ENCODE measurements at places on chromosomes 6 and 20.

DNA sequence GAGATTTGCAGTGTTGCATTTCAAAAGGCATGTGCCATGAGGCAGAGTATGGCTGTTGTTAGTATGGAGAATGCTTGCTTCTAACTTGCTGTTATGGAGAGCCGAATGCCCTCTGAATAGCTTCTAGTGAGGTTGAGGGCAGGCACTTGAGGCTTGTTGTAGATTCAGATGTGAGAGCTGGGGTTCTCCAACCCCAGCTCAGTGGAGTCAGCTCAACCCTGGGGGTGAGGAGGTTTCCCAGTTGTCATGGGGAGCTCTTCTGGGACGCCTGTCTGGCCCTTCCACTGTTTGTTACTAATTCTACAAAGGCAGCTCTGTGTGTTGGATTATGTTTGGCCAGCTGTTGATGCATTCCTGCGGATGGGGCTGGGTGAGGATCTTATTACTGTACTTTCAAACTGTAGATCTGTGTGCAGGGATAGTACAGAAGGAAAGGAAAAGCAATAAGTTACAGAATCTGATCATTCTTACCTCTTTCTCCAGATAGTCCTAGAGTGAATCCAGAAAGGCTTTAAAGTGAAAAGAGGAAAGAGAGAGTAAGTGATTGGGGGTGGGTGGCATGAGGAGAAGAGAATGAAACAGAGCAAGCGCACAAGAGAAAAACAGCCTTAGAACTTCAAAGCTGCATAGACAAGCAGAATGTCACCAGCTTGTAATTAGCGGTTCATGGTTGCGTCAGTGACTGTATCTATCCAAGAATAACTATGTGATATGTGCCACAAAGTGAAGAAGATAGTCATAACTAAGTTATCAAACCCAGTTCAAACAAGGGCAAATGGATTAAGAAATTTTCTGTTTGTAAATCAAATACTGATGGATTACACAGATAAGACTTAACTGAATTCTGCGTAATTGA, 148.7 kb downstream of the PRL start:
- no peak for DNase-seq

GRCh38 chr20:48706710-48707365, 121.0 kb downstream of the PREX1 start:
- DNase-seq, result no peak

DNA sequence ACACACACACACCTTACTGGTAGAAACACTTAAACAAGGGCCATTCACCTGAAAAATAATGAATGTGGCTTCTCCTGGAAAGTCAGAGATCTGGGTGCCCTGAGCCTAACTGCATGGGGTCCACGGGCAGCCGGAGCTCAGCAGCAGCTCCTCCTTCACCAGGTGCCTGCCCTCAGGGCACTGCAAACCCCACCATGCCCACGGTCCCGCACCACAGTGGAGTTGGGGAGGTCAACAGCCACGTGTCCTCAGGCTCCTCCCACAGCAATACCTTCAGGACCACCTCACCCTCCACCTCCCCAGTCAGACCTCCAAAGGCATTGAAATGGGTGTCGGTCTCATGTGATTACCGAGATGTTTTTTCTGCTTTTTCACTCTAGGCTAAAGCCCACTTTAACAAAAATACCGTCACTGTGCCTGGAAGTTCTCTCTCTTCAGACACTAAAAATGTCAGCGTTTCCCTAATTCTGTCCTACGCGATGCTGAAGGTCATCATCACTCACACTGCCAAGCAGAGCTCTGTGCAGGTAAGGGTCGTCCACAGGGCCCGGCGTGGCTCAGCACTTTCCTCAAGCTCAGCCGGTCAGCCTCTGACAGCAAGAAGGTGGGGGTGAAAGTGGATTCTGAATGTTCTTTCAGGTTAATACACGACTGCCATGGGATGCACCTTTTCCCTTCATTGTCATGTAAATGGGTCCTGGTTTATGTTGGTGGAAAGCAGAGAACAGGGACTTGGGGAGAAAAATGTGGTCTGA, 48.9 kb downstream of the CDK5RAP1 start:
- DNase-seq, result no peak

GRCh38 chr6:166542580-166542912, 43.9 kb downstream of the RAMACL start:
- DNase-seq, result no peak

GRCh38 chr20:34222208-34222607, 19.0 kb upstream of the ASIP start:
- no peak for DNase-seq

DNA sequence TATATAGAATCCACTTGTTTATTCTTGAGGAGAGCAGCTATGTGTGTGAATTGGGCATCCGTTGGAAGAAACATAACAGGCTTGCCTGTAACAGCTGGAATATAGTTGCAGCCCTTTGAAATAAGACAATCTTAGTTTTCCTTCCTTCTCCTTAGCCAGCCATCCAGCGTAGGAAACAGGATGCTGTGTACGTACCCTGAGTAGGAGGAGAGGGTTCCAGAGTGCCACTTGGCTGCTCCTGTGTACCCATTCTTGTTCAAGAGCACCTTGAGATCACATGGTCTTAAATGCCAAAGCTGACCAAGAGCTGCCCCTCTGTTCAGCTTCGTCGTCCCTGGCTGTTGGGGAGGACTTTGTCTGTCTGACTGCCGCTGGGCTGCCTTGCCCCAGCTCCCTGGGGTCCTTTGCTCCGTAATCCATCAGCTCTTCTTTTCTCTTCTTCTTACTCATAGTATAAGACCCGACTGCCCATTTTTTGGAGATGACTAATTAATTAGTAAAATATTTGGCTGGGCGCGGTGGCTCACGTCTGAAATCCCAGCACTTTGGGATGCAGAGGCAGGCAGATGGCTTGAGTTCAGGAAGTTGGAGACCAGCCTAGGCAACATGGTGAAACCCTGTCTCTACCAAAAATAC, 49.0 kb downstream of the RREB1 start:
- no peak for DNase-seq

GRCh38 chr6:21392177-21392576, 201.4 kb upstream of the SOX4 start:
- DNase-seq, result no peak

DNA sequence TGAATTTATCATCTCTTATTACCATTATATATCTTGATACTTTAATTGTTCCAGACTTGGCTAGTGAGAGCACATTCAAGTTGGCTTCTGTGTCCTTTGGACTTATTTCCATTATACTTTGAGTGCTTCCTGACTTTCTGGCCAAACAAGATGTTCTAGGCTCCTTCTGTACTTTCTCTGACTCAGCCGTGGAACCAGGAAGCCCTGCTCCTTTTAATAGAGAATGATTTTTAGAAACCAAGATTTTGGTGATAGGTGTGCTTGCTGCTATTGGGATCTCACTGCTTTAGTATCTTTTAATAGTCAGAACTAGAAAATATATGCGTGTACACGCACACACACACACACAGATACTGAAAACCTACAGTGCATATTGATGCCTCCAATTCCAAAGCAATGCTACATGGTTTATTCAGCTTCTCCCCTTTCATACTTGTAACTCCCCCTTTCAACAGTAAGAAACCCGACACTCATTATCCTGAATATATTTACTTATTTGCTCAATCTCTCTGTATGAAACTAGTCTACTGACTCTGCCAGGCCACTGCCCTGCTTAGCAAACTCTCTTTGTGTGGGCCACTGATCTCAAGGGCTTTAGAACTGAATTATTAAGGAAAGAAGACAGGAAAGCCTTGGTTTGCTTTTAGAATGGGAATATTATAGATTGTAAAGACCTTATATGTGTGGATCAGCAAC, 42.7 kb upstream of the EZR start:
- DNase-seq, result no peak

- DNase-seq, result no peak
These were observed 70.7 kb downstream of the NCR2 start for GRCh38 chr6:41405941-41406727.

GRCh38 chr6:36515844-36516243, 31.4 kb downstream of the STK38 start:
- no peak for DNase-seq

- DNase-seq, result no peak
These were observed 218.4 kb downstream of the LMBRD1 start for GRCh38 chr6:69578361-69578890.

GRCh38 chr6:14573703-14574290, 456.2 kb downstream of the CD83 start:
- no peak for DNase-seq

DNA sequence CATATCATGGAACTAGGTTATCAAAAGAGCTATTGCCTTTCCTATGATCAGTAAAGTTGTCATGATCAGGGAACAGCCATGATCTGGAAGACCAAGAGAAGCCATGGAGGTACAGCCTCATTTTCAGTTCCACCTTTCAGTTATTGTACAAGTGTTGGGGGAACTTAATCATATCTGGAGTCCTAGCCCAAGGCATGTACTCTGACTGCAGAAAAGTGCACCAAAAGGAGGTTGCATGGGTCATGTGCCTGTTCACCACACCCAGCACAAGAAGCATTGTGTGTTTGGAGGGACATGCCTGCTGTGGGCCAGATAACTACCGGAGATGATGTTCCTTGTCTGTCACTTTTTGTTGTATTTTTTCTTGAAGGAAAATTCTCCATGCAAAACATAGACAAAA, 185.8 kb upstream of the MAN1A1 start:
- no peak for DNase-seq

- DNase-seq, result no peak
These were observed 63.7 kb upstream of the CTNNBL1 start for GRCh38 chr20:37630166-37630565.

DNA sequence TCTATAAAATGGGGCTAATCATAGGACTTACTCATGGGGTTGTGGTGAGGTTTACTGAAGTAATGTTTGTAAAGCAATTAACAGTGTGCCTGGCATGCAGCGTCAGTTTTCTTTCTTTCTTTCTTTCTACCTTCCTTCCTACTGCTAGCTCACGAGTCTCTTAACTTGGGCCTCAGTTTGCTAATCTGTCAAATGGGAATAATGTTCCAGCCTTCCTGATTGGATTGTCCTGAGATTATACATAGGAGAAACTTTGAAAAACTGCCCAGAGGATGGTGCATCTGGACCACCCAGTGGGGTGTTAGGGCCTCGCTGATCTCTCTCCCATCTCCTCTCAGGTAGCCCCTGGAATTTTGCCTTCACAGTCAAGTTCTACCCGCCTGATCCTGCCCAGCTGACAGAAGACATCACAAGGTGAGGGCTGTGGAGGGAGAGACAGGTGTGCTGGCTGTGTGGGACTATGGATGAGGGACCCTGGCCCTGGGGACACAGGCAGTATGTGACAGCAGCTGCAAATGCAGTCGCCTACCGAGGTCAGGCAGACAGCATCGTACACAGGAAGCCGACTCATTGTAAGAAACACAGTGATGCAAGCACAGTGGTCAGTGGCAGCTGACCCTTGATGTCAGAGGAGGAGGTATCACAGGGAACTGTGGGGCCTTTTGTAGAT, 27.5 kb downstream of the EPB41L1 start:
- DNase-seq, result no peak

- no peak for DNase-seq
These were observed 644.3 kb downstream of the HDGFL1 start for GRCh38 chr6:23213651-23214050.

DNA sequence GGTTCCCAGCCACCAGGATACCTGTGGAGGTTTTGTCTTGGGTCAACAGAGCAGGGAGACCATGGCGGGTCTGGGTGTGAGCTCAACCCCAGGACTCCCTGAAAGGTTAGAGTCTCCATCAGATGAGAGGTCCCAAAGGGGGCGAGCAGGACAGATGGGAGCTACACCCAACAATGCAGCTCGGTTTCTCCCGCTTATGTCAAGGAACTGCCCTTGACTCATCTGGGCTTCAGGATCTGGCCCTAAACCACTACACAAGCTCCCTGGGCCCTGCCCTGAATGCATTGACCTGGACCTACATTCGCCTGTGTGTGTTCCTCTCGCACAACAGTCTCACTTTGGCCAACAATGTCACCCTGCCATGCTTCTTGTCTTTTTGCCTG, 57.6 kb upstream of the SYNDIG1 start:
- no peak for DNase-seq

- DNase-seq, result no peak
These were observed 156.3 kb upstream of the RNF24 start for GRCh38 chr20:4171538-4172116.

- DNase-seq, result no peak
These were observed 920 bp downstream of the ZBTB12 start for GRCh38 chr6:31900917-31901414.

DNA sequence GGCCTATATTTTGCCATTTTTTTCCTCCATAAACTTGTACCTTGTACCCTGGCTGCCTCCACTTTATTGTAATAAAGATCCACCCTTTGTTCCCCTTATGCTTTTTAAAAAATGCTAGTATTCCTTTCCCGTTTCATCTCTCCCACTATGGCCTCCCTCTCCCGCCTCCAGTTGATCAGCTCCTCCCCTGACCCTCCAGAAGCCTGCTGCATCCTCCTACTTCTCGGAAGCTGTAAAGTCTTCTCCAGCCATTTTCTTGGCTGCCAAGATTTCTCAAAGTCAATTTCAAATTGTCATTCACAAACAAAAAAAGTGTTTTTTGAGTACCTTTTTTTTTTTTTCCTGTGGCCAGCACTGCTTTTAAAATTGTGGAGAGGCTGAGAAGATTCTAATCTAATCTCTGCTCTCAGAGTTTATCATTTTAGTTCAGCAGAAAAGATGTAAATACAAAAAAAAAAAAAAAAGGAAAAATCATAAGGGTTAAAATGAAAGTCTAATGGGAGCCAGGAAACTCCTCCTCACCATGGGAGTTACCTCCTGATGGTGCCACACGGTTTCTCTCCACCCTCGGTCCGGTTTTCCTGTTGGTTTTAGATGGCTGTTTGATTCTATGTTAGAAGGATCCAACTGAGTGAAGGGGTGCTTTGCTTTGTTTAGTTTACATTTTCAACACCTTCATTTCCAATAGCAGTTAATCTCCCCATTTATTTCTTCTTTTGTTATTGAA, 103.0 kb upstream of the KCNK16 start:
- DNase-seq, result no peak

GRCh38 chr20:44092551-44093248, 94.3 kb downstream of the JPH2 start:
- no peak for DNase-seq

GRCh38 chr6:159056432-159056831, 11.6 kb upstream of the TAGAP start:
- no peak for DNase-seq
